ENCODE measurements at places on chromosomes 3 and 15.

DNA sequence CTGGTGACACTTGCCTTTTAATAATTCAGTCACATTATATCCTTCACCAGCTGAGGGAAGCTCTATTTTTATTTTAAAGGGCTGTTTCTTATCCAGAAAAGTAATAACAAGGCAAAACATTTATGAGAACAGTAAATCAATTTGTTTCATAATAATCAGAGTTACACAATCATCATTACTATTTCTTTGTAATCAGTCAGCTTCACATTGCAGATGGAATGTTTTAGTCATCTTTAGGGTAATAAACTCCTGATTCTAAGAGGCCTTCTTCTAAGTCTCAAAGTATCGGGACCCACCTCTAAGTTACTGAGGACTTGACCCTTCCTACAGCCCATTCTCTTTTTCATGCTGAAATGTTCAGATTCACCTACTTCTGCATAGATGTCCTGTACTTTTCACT is 298.3 kb upstream of the TGFBR2 start:
- no peak for DNase-seq

GRCh38 chr15:68411343-68411675 is 20.7 kb downstream of the ITGA11 start:
- DNase-seq = no peak

GRCh38 chr3:53346922-53347260 is 452 bp downstream of the DCP1A start:
- DNase-seq = no peak

DNA sequence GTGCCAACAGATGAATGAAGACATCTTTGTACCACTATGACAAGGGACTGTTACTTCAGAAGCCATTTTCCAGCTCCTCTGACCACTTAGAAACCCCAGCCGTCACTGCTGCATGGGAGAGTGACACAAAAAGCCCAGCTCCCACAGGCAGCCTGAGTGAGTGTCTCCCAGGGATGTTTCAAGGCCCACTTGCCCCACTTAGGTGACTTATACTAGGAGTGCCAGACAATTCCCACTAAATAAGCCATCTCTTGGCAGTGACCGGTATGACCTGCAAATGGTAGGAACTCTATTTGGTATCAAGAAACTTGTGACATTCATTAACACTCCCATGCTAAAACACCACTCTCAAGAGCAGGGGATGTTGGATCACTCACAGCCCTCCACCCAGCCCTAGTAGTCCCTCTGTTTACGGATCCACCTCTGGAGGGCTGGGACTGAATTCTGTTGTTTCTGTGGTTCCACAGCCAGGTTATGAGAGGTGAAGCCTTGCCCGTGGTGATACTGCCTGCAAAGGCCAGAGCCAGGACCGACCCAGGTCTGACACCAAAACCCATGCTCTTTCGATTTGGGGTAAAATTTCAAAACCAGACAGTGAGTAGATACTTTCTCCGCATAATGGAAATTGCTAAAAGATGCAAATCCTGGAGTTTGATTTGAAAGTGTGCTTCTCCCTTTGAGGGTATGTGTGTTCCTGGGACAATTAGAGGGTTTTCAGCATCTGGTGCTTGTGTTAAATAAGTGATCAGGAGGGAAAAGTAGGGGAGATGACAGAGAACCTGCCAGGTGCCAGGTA is 14.5 kb downstream of the RBP1 start:
- DNase-seq = no peak

GRCh38 chr3:73255609-73256029 is 194.2 kb downstream of the EBLN2 start:
- no peak for DNase-seq

- DNase-seq = no peak
These were observed 32.4 kb upstream of the SPPL2A start for GRCh38 chr15:50797926-50798325.

GRCh38 chr3:50503504-50504342 is at the start of gene CACNA2D2:
Gene CACNA2D2, minus strand, starts transcription at chr3:50503634. Its CDS starts 211 bp downstream, at chr3:50503423.
- no peak for DNase-seq

GRCh38 chr3:181712226-181712552 is 464 bp downstream of the SOX2 start:
- DNase-seq = no peak

GRCh38 chr3:27147215-27147614 is 222.0 kb downstream of the NEK10 start:
- no peak for DNase-seq

DNA sequence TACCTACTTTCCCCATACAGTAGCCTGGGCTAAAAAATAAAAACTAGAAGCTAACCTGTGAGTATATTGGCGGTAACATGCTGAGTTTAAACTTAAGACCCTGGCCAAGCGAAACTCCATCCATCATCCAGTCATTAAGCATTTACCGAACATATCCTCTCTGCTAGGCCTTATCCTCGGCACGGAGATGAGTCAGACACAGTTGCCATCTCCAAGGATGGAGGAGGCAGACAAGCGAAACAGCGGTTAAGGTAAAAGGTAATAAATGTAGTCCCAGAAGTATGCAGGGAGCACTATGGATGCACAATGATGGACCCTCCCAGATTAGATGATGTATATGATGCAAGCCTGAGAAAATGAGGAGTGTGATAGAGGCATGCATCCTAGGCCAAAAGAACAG is 143.6 kb downstream of the RYR3 start:
- DNase-seq = no peak

DNA sequence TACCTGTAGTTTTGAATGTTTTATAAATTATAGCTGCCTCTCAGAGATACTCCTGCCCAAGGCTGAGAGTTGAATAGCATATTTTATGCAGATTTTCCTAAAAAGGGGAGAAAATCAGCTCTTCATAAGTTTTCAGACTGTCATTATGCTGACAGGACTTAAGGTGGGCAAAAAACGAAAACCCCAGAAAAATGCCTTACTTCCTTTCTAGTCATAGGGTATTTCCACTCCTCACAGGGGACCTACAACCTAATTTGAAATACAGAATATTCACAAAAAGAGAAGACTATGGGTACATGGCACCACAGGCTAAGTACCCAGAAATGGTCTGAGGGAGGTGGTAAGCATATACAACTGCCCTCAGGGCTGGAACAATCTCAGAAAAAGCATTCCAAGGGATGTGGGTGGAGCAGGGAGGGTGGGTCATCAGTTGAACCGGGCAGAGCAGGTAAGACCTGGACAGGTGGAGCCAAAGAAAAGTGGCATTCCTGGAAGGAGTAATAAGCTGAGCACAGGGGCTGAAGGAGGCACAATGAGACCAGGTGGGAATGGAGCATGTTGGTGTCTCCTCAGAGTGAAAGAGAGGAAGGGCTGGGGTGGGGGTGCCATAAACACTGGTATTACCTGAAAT is 10.6 kb upstream of the OXSR1 start:
- DNase-seq = no peak

Measured in cortex of kidney (tissue), 1 donor.